ENCODE measurements at places on chromosomes 5 and 9.

DNA sequence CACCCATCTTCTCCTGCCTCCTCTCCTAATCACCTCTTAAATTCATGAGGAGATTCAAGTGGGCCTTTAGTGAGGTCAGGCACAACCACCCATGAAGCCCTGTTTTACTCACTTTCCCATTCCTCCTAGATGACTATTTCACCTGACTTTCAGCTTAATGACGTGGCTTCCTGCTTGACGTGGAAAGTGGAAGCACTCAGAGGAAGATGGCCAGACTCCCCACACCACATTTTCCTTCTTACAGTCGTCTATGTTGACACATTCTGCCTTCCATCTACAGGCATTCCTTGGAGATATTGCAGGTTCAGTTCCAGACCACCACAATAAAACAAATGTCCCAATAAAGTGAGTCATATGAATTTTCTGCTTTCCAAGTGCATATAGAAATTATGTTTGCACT, 146.4 kb upstream of the TAS2R1 start:
- no peak for DNase-seq

GRCh38 chr9:27654629-27655285, 81.5 kb upstream of the C9orf72 start:
- DNase-seq: no peak

GRCh38 chr9:92440751-92441046, 16.4 kb upstream of the OMD start:
- DNase-seq: no peak

DNA sequence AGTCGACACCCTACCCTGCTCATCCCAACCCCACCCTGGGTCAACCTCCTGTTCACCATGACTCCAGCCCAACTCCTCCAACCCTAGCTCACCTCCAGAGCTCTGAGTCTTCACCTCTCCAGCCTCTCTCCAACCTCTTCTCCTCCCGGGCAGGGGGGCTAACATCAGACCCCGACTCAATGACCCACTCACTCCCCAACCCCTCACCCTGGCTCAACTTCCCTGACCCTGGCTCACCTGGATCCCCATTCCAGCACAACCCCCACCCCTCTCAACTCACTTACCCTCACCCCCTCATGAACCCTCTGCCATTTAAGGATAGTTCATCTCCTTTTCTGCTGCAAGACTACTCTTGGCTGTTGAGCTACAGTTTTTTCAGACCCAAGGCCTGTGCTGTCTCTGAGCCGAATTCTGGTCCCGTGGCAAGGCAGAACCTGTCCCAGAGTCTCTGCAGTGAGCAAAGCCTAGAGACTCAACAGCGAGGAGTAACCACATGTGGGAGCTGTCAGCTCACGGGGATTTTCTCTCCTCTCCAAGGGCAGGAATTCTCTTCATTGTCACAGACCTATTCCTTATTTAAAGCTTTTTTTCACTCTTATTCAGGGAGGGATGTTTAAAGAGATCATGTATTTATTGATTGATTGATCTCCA, 29.8 kb downstream of the ANKRD33B start:
- no peak for DNase-seq

DNA sequence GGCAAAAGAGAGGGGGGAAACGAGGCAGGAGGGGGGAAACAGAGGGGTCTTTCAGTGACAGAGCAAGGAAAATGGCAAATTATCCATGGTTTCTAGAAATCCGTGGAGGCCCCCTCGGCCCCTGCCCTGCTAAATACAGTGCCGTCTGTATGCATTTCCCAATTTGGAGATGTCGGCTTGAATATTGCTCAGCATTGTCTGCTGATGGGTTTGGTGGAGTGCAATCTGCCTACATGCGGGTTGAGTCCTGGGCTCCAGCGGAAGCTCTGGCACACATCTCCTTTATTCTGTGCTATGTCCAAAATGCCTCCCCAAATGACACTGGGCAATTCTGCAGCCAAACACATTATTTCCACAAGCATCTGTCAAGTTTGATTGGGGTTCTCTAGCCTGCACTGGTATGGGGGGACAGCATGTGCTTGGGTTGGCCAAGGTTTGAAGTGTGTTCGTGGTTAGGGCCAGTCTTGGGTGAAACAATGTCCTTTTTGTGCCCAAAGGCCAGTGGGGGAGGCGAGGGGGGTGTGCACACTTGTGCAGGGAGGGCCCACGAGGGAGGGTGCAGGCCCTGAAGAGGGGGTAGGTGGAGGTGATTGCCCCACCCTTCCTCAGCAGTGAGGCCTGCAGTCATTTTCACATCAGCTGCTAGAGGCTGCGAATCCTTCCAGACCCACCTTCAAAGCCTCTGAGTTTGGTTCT, 6.2 kb upstream of the NEUROG1 start:
- no peak for DNase-seq

DNA sequence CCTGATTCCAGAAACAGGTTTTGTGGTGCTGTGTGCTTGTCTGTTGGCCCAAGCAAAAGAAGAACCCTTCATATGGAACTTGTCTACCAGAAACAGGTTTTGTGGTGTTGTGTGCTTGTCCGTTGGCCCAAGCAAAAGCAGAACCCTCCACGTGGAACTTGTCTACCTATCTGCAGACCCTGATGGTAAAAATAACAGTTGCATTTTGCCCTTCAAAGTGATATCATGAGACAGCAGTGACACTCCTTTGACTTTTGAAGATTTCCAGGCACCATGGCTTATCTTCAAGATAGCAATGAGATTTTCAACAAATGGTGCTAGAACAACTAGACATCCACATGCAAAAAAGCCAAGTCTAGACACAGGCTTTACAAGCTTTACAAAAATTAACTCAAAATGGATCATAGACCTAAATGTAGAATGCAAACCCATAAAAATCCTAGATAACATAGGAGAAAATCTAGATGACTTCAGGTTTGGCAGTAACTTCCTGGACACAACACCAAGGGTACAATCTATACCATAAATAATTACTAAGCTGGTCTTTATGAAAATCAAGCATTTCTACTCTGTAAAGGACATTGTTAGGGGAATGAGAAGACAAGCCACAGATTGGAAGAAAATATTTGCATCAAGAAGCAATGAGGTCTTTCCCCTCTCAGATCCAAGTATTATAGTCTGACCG, 16.8 kb downstream of the MACROH2A1 start:
- no peak for DNase-seq

GRCh38 chr5:57406641-57407040, 76.0 kb downstream of the ACTBL2 start:
- no peak for DNase-seq

DNA sequence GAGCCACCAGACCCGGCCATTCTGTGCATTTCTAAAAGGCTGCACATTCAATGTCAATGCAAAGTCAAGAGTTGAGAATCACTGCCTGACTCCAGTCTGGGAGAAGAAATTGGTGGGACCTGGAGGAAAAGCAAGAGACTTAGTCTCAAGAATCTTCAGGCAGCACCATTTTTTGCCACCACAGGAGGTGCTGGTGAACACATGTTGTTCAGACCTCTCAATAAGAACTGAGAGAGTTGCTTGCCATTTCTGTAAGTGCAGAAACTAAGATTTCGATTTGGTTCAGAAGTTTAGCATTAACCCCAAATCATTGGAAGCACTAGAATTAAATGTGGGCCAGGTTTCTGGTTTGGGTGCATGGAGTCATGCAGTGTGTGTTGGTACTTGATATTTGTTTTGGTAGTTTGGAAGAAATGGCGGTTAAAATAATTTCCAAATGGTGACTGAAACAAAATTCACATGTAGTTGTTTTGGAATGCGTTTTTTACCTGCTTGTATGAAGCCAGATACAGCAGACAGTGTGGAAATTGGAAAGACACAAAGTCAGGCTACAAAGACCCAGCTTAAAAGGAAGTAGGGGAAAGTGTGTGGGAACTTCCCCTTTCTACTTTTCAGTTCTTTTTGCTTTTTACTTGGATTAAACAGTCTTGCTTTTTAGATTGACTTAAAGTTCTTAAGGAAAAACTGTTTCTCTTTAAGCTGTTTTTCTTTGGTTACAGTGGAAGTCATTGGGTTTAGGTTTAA, 20.4 kb downstream of the PDE8B start:
- no peak for DNase-seq

GRCh38 chr5:33306758-33307157, 134.0 kb upstream of the TARS1 start:
- DNase-seq: no peak

DNA sequence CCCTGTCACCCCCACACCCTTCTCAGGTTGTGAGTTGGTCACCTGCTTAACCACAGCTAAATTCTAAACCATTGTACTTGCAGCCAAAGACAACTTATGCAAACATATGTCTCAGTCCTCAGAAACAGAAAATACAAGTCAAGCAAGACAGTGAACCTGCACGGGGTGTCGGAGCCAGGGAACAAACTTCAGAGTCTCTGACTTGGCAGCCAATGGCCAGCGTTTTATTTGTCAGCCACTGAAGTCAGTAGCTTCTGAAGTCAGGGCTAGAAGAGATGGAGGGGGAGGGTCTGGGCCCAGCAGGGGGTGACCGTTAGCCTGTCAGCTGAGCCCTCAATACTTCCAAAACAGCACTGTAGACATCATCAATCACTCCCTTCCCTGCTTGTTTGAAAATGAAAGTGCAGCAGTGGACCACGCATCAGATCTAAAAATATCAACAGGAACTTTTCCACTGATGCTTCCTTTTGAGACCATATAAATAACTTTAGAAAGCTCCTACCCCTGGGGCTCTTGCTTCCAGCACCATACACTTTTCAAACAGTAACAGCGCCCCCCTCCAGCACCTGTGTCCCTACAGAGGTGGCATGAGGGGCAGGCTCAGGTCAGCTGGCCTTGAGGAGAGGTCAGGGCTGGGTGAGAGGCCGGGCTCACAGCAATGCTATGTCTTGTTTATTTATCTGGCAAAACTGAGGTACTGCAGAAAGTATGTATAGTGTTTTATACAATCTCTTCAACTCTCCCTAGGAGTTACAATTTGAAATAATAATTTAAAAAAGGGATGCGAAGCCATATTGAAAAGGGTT, 142.5 kb downstream of the ACER2 start:
- no peak for DNase-seq

- DNase-seq: no peak
Measured at GRCh38 chr5:6708814-6709213, 4.4 kb upstream of the TENT4A start.

GRCh38 chr5:120655828-120656435, 191.8 kb downstream of the PRR16 start:
- peak; percentile 9 for DNase-seq

DNA sequence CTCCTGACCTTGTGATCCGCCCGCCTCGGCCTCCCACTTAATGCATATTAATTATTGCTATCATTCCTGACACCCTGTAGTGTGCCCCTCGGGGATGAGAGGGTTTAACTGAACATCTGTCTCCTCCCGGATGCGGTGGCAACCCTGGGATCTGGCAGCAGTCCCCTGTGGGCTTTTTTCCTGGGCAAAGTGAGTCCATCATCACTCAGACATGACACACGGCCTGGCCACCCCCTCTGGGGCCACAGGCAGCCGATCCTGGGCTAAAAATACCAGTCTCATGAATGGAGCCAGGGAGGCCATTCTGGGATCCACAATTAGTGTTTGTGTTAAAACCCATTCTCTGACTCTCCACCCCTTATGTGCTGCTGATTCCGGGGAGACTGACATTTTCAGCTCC, 161.2 kb downstream of the RGS3 start:
- no peak for DNase-seq

DNA sequence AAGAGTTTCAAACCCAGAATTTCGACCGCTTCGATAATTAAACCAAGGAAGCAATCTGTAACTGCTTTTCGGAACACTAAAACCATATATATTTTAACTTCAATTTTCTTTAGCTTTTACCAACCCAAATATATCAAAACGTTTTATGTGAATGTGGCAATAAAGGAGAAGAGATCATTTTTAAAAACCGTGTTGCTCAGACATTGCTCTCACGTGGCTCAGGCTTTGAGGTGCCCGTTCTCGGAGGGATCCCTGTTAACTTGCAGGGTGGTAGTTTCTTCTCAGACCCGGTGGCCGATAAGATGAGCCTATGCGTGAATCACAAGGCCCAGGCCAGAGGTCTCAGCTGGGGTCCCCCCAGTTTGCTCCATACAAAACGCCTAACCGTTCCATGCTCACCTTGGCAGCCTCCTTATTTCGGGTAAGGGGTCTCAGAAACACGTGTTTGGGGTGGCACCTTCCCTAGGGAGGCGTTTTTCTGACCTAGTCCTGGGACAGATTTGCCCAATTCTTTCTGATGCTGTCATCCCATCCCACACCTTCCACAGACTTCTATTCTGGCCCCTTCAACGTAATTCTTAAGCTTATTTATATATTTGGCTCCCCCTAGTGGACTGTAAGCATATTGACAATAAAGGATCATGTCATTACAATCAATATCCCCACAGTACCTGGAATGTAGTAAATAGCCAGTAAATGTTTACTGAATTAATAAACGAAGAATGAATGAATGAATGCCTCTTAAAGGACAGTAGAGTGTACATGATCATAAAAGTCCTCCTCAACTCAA, 48.1 kb downstream of the THBS4 start:
- no peak for DNase-seq

- DNase-seq: no peak
Measured at GRCh38 chr5:96220610-96221390, 212.2 kb downstream of the PCSK1 start.

DNA sequence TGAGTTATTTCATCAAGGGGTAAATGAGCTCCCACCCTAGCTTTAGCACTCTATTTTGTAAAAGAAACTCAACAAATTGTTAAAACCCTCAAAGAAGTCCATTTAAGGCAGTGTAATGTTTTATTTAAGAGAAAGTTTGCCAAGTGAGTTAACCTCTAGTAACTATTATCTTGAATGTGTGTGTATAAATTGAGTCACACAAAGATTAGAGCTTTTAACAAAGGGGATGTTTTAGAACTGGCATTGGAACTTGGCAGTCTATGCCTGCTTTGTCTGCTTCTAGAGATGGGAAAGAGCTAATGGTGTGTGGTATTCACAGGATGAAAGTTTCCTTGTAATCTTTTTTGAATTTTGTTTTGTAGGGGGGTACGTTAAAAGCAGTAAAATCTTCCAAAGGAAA, 33.2 kb downstream of the KDM3B start:
- DNase-seq: no peak

GRCh38 chr5:81393783-81394718, at the start of gene ACOT12:
ACOT12 (minus strand) TSS chr5:81394134; CDS start chr5:81394114, 20 bp downstream.
- no peak for DNase-seq

- no peak for DNase-seq
Measured at GRCh38 chr5:176724472-176724871, 77.2 kb downstream of the TSPAN17 start.

DNA sequence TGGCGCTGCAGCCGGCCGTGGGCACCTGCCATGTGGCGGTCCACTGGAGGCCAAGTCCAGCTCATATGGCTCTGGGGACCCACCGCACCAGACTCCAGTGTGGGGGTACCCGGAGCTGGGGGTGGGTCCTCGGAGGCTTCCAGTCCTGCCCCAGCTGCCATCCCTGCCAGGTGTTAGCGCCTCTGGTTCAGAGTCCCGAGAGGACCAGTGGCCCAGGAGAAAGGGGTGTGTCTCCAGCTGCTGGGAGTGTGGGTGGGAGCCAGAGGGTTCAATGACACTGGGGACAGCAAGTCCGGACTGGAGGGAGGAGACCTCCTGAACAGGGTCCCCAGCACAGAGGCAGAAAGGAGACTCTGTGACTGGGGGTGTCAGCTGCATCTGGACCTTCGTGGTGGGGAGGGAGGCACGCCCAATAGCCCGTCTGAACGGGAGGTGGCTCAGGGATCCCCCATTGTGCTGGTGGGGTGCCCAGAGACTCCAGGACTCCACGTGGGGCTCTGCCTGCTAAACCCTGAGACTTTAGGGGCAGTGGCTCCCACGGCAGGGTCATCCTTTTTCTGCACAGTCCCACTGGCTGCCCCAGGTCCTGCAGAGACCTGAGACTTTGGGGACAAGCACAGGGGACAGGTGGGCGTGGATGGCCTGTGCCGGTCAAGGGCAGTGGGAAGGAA, 2.4 kb upstream of the AHRR start:
- no peak for DNase-seq

- no peak for DNase-seq
Measured at GRCh38 chr9:114674798-114675540, 7.0 kb downstream of the TEX48 start.
